GM18507 (cell line): ENCODE measurements at places on chromosomes 3 and 15.

GRCh38 chr3:159951540-159951939 is 37.1 kb upstream of the IL12A start:
- no peak for DNase-seq

DNA sequence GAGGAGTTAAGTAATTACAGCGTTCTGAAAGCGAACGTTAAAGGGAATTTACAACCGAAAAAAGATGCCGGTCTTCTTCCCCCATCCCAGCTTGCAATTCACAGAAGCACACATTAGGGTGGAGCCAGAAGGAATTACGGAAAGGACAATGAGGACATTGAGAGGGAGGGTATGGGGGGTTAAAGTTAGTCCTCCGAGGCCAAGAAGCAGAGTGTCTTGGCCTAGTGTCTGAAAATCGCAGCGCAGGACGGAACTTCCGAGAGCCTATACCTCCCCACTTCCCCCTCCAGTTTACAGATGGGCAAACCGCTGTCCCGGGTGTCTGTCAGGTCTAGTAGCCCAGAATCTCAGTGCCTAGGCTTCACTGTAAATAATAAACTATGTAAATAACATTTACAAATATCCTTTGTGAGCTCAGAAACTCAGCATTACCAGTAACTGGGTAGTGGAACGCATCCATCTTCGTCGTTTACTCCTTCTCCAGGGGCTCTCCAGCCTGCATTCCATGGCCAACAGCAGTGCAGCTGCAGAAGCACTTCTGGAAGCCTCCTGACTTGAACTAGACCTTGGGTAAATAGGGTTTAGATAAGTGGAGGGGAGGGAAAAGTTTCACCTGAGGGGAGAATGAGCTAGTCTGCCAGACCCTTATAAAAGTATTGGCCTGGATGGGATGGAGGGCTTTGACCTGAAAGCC is 922 bp downstream of the ADPRH start:
- DNase-seq: no peak

DNA sequence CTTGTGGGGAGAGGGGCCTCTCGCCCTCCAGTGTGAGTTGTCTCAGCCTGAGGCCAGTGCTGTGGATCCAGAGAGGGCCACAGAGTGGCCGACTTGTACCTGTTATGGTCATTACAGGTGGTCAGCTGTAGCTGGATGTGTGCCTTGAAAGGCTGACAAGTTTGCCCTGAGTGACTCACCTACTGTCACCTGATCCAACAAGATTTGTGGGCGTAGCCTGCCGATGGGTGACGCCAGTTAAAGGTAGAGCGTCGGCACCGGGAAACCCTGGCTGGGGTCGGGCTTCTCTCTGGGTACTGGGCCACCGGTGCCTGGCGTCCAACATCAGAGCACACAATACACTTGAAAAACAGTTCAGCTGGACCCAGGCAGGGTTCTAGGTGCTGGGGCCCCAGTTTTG is 2.8 kb upstream of the ISG20 start:
- DNase-seq: no peak

DNA sequence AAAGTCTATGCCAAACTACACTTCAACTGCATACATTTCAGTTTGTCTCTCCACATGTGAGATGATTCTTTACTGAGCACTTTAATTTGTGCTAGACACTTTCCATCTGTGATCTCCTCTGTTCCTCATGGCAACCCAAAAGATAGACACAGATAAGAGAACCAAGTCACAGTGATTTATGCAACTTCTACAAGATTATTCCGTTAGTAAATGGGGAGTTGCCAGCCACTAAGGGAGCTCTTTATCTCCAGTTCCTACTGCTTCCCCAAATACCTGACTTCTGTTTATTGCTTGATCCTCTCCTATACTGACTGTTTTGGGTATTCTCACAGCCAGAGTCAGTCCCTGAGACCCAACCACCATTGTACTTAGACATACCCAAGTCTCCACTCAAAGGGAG is 24.1 kb upstream of the AKAP13 start:
- DNase-seq: no peak

- DNase-seq: no peak
Observed at GRCh38 chr15:40766194-40766815, 2.4 kb downstream of the GCHFR start.

- DNase-seq: no peak
Observed at GRCh38 chr15:77528968-77529319, 103.8 kb downstream of the LINGO1 start.

- no peak for DNase-seq
Observed at GRCh38 chr3:163672954-163673353, 1405.3 kb downstream of the SI start.

DNA sequence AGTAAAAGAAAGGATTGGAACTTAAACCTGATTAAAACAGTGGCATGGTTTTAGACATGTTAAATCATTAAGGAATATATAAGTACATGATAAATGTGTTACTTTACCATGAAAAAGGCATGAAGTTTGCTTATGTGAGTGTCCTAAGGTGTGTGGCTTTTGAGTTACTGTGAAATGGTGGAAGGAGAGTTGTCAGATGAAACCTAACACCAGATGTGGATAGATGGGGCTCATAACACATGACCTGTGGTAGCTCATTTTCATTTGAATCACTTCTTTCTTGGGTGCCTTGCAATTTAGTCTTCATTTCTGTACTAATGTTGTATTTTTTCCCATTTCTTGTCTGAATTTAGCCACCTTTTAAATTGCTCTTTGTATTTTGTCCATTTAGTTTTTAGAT is 13.0 kb downstream of the MEF2A start:
- DNase-seq: no peak

DNA sequence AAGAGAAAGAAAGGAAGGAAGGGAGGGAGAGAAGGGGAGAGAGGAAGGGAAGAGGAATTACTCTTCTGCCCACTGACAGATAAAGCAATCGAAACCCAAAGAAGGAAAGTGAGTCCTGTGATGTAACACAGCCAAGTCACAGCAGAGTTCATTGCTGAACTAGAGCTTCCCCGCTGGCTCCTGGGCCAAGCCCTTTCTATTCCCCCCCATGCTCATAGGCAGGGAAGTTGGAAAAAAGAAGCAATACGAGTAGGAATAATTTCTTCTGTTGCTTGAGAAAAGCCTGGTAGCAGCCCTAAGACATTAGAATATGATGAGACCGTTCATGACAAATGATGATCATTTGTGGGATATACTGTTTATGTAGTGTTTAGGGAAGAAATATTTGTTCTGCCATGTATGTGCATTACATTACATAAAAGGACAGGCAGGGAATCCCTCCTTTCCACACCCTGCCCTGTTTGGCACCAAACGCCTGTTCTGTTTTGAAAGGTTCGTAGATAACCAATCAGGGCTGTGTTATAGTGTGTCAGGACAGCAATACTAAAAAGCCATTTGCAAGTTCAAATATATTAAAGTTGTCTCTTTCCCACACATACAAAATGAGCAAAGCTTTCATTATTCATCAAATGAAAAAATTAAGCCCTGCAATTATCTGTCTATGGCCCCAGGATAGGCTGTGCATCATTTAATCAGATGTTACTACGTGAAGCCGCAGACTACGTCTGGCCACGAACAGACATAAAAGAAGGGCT is 111.0 kb upstream of the TRPM1 start:
- DNase-seq: no peak

GRCh38 chr3:43641306-43642114 is 19.7 kb upstream of the ANO10 start:
- no peak for DNase-seq

GRCh38 chr15:78907577-78907976 is 34.9 kb downstream of the MORF4L1 start:
- DNase-seq: no peak

DNA sequence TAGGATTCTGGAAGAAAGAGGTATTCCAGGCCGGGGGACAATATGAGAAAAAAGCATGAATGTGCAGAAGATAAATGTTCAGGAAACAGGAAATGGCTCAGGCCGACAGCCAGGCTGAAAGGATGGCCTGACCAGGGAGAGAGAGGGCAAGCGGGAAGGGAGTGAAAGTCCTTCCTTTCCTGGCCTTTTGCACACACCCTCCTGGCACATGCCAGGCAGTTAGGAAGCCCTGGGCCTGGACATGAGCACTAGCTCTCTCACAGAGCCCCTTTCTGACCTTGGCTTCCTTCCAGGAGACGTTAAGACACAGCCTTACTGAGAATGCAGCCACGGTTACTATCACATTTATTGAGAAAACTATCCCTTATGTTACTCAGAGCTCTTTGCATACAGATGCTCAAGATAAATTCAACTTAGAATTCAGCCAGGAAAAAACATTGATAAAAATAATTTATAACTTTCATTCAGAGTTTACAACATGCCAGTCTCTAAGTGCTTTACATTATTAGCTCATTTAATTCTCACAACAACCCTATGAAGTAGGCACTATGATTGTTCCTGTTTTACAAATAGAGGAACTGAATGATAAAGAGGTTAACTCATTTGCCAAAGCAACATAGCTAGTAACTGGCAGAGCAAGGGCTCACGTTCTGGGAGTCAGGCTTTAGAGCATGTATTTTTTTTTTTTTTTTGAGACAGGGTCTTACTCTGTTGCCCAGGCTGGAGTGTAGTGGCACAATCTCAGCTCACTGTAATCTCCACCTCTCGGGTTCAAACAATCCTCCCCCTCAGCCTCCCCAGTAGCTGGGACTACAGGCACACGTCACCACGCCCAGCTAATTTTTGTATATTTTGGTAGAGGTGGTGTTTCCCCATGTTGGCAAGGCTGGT is 39.4 kb upstream of the SMAD3 start:
- no peak for DNase-seq

DNA sequence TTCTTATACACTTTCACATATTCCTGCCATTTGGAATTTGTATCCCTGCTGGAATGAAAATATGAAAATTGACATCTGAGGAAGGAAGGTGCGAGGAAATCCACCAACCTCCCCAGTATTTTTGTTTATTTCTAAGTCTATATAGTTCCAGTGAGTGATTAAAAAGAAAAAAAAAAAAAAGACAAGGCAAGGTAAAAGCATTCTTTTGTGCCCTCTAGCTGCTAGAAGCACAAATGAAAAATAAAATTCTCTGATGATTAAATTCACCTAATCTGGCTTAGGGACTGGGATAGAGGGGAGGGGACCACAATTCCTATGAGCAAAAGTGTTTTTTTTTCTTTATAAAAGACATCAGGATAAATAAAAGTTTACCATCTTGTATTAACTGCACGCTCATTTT is 370.9 kb downstream of the NR2F2 start:
- no peak for DNase-seq

- no peak for DNase-seq
Observed at GRCh38 chr3:106431721-106432120, 562.9 kb upstream of the CBLB start.

GRCh38 chr3:40580494-40581091 is 55.8 kb downstream of the ZNF621 start:
- peak; percentile 35 for DNase-seq

GRCh38 chr3:146277953-146278631 is 27.2 kb upstream of the PLSCR4 start:
- no peak for DNase-seq

GRCh38 chr3:182268711-182269110 is 524.6 kb upstream of the ATP11B start:
- DNase-seq: no peak

DNA sequence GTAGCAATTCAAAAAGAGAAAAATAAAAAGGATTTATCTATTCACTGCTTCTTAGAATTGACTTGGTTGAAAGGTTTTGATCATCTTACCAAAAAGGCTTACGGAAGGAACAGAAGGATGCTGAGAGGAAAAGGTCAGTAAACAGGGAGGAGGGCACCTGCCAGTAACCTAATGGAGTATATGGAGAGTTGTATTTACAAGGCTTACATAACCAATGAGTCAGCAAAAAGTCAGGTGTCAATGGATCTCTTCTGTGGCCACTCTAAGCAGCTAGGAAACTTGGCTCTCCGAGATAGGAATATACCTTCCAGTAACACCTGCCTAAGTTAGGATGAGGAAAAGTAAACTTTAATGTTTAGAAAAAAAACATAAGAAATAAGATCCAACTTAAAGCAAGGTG is 80.5 kb upstream of the PLXND1 start:
- DNase-seq: no peak

DNA sequence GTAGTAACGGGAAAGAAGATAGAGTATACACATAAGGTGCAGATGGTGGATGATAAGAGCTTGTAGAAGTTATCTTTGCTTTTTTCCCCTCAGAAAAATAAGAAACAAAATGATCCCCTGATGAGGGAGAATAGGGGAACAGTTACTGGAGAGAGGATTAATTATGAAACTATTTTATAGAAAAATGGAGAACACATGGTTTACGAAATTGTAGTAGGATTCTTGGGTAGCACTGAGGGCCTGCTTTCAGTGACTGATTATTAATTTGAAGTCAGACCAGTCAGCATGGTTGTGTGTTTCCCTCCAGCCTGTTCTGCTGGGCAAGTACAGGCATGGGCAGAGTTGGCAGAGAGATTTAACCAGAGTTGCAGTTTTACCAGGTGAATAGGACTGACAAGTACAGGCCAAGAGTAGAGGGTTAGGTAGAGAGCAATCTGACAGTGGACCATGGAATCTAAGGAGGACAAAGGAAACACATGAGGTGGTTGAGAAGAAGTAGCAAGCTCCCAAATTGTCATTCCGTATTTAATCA is 5.9 kb downstream of the SLC49A4 start:
- no peak for DNase-seq

- DNase-seq: no peak
Observed at GRCh38 chr3:159080256-159080655, 278.4 kb downstream of the MFSD1 start.

DNA sequence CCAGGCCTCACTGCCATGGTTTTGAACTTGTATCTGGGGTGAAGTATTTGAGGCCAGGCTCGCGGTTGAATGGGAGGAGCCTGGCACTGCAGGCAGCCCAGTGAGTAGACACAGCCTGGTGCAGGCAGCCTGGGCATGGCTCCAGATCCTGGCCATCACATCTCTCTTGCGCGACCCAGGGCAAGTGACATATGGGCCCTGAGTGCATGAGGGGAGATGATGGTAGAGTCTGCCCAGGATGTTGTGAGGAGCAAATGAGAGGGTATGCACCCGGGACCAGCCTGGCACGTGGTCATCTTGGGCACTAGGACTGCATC is 103.5 kb downstream of the TBC1D2B start:
- no peak for DNase-seq

DNA sequence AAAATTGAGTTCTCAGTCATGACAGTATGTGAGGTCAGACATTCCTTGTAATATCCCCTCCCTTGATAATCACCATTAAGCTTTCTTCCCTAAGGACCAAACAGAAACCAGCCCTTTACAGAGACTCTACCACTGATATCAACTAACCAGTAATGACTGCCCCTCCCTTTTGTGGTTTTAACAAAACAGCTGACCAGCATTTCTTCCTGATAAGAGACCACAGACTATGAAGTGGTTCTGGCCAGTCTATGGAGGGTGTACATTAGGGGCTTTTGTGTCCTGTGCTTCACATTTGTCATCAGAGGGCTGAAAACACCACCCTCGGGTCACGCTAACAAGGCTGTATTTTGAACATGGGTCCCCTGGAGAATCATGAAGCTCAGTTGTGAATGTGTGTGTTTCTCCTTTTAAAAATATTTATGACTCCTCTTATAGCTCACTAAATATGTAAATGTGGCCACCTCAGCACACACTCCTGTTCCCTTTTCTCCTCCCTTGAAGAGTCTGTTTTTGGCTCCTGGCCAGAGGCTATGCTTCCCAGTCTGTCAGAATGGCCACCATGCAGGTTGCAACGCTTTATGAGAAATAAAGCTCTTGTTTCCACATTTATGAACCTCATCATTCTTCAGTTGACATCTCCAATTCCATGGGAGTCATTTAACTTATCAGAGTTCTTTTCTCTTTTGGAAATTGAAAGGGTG is 239.3 kb downstream of the CPNE4 start:
- DNase-seq: peak; percentile 2
